Uterus (tissue), 4 donors: ENCODE measurements at places on chromosomes 3 and 15.

DNA sequence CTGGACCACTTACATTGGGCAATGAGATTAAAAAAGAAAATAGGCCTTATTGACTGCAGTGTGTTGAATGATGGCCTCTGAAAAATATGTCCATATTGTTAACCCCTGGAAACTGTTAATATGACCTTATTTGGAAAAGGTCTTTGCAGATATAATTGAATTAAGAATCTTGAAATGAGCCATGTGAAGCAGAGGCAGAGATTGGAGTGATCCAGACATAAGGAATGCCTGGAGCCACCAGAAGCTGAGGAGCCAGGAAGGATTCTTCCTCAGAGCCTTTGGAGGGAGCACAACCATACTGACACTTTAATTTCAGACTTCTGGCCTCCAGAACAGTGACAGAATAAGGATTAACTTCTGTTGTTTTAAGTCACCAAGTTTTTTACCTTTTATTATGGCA lies 510.4 kb upstream of the AGTR1 start:
- no peak for DNase-seq

DNA sequence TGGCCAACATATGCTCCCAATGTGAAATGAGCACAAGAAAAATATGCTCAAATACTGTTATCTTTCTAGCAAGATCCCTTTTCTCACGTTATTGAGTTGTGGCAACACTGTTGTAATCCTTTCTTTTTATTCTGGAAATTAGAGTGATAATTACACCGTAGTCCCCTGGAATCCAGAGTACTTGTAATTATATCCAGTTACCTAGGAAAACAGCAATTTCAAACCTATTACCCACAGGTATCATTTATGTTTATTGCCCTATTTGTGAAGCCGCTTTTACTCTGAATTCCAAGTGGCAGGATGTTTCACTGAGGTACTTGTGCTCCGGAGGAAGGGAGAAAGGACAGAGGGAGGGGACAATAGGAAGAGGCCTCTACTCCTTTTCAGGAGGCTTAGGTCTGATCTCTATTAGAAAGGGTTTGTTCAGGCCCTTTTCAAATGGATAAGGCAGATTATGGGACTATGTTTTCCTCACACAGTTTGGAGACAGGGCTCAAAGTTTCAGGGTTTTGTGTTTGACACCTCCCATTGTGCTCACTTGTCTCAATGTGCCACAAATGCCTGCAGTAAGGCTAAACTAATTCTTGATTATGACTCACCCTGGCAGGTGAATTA lies 646.6 kb downstream of the TUSC7 start:
- DNase-seq, result no peak

DNA sequence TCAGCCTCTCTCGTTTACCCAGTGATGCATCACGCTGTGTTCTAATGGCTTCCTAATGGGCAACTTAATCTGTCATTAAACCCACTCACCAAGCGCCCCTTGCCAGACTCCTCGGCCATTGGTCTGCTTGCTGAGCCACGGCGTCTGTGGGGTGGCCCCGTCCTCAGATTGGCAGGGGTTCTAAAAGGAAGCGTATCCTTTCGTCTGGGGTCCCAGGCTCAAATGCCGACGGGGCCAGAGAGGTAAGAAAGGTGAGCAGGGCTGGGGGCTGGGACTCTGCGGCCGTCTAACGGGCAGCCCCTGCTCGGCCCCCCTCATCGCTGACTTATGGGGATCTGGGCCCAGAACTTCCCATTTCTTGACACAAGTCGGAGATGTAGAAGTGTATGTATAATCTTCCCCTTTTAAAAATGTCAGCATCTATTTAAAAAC lies 315.1 kb upstream of the PROK2 start:
- DNase-seq, result no peak

DNA sequence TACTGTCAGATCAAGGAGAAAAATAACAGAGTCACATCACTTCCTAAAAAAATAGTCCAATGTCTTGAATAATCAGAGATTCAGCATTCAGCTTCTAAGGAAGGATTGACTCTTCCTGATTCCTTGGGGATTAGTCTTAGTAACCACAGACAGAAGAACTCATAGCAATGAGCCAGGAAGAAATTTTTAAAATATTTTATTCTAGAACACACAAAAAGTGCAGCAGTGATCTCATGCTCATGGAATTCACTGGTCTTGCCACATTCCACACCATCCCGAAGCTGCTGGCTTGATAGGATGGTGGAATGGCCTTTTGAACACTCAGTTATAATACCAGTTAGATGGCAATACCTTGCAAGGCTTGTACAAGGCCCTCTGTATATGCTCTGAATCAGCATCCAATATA lies 43.0 kb upstream of the ABI3BP start:
- no peak for DNase-seq

DNA sequence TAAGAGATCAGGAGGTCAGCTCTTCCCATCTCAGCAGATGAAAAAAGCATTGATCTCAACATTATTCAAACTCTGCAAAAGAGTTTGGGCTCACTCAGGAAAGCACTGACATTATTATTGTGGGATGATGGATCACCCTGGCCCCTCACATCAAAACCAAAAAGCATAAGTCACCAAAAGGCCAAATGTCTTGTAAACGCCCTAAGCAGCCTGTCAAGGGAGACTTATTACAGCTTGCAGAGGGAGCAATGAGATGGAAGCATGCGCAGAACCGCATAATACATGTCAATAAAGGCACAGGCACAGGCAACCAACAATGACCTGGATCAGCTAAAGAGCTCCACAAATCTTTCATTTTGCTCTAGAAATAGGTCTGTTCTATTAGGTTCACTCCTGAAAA lies 4.6 kb downstream of the FSIP1 start:
- no peak for DNase-seq

GRCh38 chr3:81492040-81492439 lies 269.4 kb downstream of the GBE1 start:
- DNase-seq, result no peak
